ENCODE measurements at places on chromosomes 2 and 18. TPM values are rescaled to one million over a fixed set of nuclear protein-coding genes. Genes with fewer than 3 reads are reported as not detected.
A peak's percentile ranks its signal among the peaks of the same experiment; 100 is the strongest.

- DNase-seq = no peak
These were observed 71.8 kb downstream of the SH3RF3 start for GRCh38 chr2:109200616-109201464.

GRCh38 chr18:71249791-71250190 lies 960.9 kb downstream of the SOCS6 start:
- DNase-seq = no peak

- no peak for DNase-seq
These were observed 71.8 kb upstream of the LRATD1 start for GRCh38 chr2:14560716-14561115.

DNA sequence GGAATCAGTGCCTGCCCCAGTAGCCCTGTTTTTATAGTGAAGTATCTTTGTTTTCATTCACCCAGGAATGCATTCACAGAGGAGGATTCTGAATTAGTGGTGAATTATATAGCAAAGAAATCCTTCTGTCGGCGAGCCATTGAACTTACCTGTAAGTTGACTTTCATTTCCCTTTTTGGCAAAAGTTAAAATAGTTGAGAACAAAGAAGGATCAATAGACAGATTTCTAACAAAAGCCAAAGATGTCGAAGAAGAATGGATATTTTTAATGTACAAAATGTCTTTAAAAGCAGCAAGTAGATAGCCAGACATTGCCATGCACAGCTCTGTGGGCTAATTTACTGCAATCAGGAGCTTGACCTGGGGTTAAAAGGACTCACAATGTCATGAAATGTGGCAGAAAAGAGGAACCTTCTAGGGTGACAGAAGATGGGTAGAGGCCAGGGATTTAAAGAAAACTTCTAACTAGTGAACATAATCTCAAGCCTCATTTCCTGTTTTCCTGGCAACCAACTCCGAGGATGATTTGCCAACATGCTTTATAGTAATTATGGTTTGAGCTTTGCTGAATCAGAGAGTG lies 53.8 kb upstream of the TMEM87B start:
- peak; percentile 60 for DNase-seq

GRCh38 chr2:1049691-1050090 lies 99.0 kb downstream of the SNTG2 start:
- no peak for DNase-seq

GRCh38 chr2:230267059-230267458 lies 41.5 kb downstream of the SP140 start:
- DNase-seq = no peak

The ELMOD3 gene
- 34.3 TPM for total RNA-seq

The CFAP53 gene
- 0.75 TPM for total RNA-seq

The CIDEA gene
- not detected for total RNA-seq
